ENCODE measurements at places on chromosomes 6 and 20. TPM values are rescaled to one million over a fixed set of nuclear protein-coding genes. Genes with fewer than 3 reads are reported as not detected.

The CRISP3 gene
- 0.35 TPM for polyA plus RNA-seq

The MDFI gene
- polyA plus RNA-seq: 121 TPM

The SEC23B gene
- polyA plus RNA-seq: 44.6 TPM

The SIRPA gene
- 11.6 TPM for polyA plus RNA-seq

Data from right lung (tissue), 10 donors.